GOT3 (cell line): ENCODE measurements at places on chromosomes 5 and 9.

GRCh38 chr9:128503870-128504269 is 649 bp upstream of the GLE1 start:
- no peak for DNase-seq

GRCh38 chr9:75891771-75892215 is 1.3 kb downstream of the PCSK5 start:
- DNase-seq = no peak

DNA sequence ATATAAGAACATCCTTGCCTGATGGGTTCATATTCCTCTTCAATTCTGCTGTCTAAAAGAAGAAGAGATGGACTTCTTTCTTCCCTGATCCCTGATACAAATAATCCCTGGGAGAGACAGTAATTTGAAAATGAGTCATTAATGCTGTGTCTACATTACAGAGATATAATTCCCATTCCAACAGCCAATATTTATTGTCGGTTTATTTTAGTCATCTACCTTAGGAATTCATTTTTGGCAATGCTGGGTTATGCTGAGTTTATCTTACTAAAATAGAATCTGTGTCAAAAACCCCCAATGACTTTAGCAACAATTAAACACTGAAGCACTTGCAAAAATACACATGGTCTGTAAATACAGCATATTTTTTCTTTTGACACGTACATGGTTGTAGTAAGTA is 23.9 kb downstream of the ZNF474 start:
- DNase-seq = no peak

DNA sequence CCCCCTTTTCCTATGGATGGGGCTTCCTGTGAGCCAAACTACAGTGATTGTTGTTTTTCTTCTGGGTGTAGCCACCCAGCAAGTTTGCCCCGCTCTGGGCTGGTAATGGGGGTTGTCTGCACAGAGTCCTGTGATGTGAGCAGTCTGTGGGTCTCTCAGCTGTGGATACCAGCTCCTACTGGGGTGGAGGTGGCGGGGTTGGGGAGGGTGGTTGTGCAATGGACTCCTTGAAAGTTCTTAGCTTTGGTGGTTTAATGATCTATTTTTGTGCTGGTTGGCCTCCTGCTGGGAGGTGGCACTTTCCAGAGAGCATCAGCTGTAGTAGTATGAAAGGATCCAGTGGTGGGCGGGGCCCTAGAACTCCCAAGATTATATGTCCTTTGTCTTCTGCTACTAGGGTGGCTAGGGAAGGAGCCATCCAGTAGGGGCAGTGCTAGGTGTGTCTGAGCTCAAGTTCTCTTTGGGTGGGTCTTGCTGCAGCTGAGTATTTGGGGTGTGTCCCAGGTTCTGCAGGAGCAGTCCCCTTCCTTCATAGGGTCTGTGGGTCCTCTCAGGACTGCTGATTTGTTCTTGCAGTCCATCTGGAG is 275.6 kb upstream of the PAPPA start:
- DNase-seq = no peak

- DNase-seq = no peak
Measured at GRCh38 chr9:14524873-14525515, 168.2 kb downstream of the ZDHHC21 start.

- DNase-seq = no peak
Measured at GRCh38 chr9:101081641-101082040, 53.1 kb downstream of the PLPPR1 start.

GRCh38 chr5:68167195-68167651 is 48.3 kb upstream of the PIK3R1 start:
- DNase-seq = no peak

DNA sequence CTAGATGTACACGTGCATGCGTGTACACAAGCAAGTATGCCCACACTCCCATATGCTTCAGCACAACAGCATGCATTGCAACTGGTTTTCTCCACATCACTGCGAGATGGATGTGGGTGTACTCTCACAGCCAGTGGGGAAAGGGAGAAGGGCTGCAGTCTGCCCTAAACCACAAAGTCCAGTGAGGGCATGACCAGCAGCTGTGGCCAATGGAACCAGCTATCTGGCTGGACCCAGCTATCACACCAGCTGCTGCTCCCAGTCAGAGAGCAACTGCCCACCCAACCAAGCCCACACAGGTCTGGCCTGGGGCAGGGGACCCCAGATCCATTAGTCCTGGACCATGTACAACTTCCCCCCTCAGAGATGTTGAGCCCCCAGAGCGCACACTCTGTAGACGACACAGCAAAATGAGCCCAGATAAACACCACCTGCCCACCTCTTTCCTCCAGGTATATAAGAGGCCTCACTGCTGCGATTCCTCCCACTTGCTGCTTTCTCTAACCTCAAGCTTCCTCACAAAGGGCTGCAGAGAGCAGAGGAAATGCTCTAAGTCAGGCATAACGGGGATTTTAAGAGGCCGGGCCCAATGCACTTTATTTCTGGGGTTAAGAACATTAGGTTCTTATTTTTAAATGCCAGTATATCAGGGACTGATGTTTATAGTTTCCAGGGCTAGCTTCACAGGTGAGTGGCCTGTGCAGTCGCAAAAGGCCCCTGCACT is 39.0 kb downstream of the SHB start:
- DNase-seq = no peak

- DNase-seq = no peak
Measured at GRCh38 chr9:114035221-114035844, 42.8 kb downstream of the AMBP start.

DNA sequence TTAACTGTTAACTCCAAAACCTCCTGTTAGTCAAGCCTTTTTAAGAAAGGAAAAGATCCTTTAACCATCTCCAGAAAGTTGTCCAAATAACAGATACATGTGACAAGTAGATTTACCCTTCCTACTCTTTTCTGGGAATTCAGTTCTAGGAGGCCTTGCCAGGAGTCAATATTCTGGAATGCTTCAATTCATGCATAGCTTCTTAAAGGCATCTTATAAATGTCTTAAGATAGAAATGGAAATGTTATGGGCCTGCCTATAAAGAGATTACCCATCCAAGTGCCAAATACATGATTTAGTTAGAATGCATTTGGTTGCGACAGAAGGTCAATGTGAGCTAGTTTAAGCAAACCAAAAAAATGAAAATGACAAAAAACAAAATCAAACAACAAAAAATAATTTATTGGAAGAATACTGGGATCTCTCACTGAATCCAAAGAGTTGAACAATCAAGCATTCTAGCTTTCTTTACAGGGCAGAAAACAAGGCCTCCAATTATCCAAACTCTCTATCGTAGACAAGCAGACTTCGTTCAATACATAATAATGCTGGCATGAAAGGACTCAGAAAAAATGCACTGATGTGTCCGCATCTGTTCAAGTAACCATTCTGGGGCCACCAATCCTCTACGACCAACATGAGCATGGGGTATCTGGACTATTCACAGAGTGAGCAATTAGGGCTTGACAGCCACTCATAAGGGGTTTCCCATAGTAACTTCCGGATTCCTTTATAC is 188.6 kb downstream of the CTNND2 start:
- DNase-seq = no peak

DNA sequence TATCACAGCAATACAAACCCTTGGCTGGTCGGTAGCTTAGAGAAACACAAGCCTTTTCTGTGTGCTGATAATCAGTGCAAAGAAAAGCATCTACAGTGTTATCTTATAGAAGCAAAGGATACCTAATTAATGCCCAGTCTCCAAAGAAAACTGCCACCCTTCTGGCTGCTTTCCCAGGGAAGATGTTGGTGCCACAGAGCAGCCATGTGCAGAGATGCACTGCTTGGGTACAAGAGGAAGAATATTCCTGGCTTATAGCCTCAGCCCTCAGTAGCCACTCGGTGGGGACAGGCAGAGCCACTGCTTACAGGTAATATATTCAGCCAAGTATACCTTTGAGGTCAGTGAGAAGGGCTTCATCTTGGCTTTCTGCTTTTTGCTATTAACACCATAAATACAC is 185.3 kb downstream of the PCSK1 start:
- DNase-seq = no peak
